NAMALWA (cell line): ENCODE measurements at places on chromosomes 11 and 22.

GRCh38 chr22:29352778-29353177 is 35.6 kb downstream of the AP1B1 start:
- DNase-seq = no peak

DNA sequence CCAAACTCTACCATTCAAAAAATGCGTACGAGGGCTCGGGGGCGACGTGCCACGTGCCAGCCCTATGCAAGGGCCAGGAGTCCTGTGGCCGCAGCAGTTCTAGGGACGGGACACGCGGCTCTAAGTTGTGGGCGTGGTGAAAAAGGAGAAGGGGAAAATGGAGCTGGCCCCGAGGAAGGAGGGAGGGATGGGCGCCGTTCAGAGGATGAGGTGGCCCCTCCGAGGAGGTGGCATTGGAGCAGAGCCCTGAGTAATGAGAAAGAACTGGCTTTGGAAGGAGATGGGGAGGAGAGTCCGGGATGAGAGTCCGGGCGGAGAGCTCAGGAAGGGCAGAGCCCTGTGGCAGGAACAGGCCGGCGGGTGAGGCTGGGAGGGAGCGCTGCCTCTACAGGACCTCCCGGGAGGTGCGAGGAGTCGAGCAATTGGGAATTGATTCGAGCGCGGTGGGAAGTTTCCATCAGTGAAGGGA is 21.0 kb downstream of the OTUB1 start:
- no peak for DNase-seq

DNA sequence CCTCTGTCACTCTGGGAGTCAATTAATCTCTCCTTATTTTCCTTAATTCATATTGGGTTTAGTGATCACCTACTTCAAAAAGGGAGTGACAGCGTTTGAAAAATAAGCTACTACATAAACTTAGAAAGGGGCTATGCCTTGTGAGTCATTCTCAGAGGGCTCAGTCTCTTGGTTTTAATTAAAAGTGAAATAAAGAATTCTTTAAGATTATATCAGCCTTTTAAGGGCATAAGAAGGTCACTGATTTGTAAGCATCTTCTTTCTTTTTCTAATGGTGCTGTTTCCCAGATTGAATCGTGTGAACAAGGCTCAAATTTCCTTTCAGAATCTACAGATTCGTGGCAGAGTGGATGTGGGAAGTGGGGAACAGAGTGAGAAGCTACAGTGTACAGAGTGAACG is 636.2 kb upstream of the CCDC90B start:
- no peak for DNase-seq

DNA sequence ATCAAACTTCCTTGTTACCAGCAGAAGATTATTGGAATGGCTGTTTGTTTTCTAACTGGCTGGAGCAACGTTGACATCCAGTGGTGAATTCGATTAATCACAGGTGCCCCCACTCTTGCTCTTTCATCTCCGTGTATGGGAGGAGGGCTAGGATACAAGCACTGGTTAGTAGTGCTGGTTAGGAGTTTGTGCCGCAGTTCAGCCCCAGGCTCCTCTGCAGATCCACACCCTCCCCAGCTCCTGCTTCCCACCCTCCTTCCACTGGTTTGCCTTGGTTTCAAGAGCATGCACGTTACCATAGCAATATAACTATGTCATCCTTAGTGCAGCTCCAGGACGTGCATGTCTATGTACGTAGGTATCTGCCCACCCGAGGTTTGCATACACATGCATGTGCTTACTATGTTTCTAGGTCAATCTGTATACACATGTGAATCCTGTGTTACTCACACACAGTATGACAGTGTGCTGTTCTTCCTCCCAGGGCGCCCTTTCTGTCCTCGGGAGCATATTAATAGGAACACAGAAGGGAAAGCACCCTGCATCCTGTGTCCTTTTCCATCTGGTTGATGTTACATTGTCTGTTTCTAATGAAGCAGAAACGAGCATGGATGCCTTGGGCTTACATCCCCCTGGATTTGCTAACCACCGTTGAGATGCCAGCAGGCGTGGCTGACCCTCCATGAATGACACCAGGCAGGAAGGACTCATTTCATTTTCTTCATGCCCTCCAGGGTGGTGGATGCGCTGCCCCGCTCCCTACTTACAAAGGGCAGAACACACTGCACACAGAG is 539.3 kb downstream of the OPCML start:
- no peak for DNase-seq

- DNase-seq = no peak
Observed at GRCh38 chr22:50171319-50171964, 911 bp downstream of the PANX2 start.
